Stimulated activated CD4-positive, alpha-beta T cell treated with anti-CD3 and anti-CD28 coated beads, Interleukin-4, amount 100 ng/mL, for 24 hours (primary cell): ENCODE measurements at places on chromosomes 4 and X.
A peak's percentile ranks its signal among the peaks of the same experiment; 100 is the strongest.

DNA sequence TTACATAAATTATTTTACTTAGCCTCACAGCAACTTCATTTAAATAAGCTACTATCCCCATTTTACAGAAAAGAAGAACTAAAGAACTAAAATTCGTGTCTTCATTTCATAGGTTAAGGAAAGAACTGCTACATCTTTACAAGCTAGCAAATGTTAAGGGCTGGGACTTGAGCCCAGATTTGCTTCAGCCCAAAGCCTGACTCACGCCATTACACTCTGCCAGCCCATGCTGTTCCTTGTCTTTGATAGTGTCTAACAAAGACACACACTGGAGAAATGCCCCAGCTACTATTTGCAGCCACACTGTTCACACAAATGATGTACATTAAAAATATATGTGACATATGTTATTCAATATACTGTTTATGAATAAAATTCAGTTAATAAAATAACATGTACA is 29.0 kb upstream of the ERVMER34-1 start:
- no peak for DNase-seq

- DNase-seq, result no peak
Observed at GRCh38 chr4:40461879-40462278, 126.7 kb downstream of the CHRNA9 start.

DNA sequence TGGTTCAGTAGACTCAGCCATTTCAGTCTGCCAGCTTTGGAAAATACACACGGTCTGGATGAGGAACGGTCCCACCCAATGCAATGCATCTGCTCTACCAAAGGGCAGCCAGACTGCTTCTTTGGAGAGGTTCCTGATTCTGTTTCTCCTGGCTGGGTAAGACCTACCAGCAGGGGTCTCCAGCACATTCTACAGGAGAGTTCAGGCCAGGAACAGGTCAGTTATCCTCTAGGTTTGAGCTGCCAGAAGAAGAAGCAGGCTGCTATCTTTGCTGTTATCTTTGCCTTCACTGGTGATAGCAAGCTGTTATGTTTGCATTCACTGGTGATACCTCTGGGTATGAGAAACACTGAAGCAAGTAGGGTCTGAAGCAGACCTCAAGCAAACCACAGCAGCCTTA is 45.5 kb upstream of the PBDC1 start:
- no peak for DNase-seq

DNA sequence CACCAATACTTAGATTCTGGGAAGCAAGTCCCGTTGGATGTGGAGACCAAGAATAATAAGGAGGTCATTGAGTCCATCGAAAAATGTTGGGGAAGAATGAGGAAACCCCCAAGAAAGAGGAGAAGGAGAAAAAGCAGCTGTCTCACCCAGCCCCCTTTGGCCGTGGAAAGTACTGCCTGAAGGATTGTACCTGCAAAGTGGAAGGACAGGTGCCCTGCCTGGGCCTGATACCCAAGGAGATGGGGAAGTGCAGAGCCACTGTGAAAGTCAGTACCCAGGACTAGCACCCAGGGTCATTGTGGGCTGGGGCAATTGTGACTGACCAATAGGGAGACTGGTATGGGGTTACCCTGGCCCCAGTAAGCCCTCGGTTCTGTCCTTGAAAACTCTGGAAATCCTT is 13.8 kb upstream of the CFAP299 start:
- DNase-seq, result no peak

- DNase-seq, result no peak
Observed at GRCh38 chrX:45196701-45197100, 4.0 kb downstream of the DIPK2B start.

- DNase-seq, result no peak
Observed at GRCh38 chrX:43328358-43328946, 327.6 kb upstream of the MAOA start.

DNA sequence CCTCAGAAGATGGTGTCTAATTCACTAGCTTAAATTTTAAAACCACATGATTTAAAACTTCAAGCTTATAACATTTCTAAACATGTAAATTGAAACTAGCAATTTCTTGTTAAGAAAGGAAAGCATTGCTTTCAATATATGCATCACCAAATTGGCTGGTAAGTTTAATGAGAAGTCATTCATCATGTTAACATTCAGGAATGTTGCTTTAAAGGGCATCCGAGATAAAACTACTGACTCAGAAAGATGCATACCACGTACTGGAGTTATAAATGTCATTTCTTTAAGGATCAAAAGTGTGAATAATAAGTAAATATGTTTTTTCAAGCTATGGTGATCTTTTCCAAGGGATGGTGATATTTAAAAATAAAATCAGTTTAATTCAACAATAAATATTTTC is 83.3 kb upstream of the VCX2 start:
- no peak for DNase-seq

GRCh38 chr4:61318431-61318830 is 118.3 kb downstream of the ADGRL3 start:
- DNase-seq, result no peak

GRCh38 chrX:113594123-113594841 is 753.7 kb upstream of the AMOT start:
- DNase-seq, result no peak

DNA sequence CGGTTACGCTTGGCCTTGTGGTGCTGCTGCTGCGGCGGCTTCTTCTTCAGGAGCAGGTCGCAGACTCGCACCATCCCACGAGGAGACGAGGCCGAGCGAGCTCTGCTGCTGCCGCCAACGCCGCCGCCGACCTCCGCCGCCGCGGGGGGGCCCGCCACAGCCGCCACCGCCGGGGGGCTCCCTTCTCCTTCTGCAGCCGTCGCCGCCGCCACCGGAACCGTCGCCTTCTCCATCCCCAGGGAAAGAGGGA is 237 bp downstream of the ANKRD17 start:
- DNase-seq, result no peak

GRCh38 chr4:4344915-4345527 is 41.9 kb upstream of the NSG1 start:
- DNase-seq, result no peak

DNA sequence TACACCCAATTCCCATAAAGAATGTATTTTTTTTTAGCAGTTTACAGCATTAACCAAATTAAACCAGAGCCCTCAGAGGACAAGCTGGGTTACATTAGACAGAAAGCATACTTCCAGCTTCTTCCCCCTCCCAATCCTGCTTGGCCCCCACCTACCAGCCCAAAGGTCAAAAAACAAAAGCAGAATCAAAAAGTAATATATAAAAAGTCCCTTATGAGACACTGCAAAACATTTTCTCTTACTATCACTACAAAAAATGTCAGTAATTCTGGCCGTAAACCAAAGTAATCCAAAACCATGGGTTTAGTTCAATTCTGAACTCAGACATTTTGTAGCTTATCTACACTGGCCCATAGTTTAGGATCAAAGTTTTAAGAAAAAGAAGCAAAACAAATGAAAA is 38.0 kb downstream of the APBB2 start:
- no peak for DNase-seq

GRCh38 chrX:21305799-21306336 is 68.3 kb upstream of the CNKSR2 start:
- DNase-seq, result no peak

DNA sequence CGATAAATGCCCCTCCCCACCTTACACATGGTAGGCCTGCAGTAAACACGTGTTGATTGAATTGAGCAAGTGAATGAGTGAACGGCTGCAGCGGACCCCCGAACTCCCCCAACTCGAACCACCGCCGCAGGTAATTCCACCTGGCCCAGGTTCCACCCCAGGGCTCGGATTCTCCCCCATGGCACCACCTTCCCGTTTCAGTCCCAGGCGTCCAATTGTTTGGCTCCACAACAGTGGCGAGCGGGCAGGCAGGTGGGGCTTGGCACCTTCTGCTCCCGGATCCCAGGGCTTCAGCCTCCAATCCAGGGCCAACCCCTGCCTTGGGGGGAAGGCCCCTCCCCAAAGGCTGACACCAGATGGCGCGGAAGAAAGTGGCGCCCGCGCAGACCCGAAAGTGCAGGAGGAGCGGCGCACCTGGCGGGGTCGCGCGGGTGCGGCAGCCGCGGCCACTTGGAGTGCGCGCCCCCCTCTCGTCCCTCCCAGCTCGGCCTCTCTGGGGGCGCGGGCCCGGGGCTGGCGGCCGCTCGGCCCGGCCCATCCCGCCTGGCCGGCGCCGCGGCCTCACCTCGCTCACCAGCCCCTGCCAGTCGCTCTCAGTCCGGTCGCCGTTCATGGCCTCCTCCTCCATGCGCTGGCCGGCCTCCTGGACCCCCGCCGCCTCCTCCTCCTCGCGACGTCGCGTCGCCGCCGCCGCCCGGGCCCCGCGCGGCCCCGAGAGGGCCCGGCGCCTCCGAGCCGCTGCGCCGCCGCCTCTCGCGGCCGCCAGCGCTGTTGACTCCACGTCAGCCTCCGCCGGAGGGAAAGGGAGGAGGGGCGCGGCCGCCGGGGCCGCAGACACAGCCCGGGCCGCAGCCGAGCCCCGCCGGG is at the start of gene CCDC149:
CCDC149 (minus strand) TSS at position 791 of the 867 bp plus-strand sequence; CDS start at position 613, 178 bp downstream.
- DNase-seq, result no peak

DNA sequence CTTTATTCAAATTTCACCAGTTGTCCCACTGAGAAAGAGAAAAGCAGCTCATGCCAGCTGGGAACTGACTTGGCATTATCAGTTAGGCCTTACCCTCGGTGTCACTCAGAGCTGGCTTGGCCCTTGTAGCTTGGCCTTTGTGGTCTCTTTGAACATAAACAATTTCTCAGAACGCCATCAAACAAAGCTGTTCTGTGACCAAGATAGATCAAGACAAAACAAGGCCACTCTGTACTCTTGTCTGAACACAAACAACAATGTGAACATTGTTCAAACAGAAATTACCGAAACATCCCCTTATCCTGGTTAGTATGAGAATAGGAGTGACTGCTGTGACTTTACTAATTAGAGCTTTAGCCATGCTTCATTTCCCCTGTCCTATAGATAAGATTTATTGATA is 57.2 kb downstream of the DIPK2B start:
- no peak for DNase-seq

- DNase-seq, result no peak
Observed at GRCh38 chrX:107565931-107566603, 62.2 kb upstream of the PRPS1 start.

- DNase-seq, result no peak
Observed at GRCh38 chr4:4866866-4867374, 7.5 kb downstream of the MSX1 start.

DNA sequence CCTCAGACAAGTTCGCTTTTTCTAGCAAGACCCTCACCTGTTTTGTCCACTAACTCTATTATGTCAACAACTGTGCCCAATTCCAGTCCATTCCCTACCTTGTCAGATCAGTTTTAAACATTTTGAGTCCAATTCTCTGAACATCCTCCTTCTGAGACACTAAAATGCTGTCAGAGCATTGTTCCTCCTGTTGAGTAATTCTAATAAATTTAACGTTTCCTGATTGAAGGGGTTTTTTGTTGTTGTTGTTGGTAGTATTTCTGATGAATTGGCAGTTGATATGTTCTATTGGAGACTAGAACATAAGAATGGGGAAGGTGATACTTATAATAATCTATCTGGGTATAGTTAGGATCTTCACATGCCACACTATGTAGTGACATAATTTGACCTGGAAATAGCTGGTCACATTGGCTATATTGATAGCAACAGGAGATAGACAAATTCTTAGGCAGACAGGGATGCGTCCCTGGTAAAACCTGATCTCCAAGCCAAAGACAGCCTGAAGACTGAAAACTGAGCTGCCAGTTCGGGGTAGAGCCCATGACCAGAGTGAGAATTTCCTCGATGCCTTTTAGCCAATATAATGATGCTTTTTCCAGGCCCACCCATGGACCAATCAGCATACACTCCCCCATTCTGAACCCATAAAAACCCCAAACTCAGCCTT is 12.4 kb upstream of the CXCL2 start:
- no peak for DNase-seq

DNA sequence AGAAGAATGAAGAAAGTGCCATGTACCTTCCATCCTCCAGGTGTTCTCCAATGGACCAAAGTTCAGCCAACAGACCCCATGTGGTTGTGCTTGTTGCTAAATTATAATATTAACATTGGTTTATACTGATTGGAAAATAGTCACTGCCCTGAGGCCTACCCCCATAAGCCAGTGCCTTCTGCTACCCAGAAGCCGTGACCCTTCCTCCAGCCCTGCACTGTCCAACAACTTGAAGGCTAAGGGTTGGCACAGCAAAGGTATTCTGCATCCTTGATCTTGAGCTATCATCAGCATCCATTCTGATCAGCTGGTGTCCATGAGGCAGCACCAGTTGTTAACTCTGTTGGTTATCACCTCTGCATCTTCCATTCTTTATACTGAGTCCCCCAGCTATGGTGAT is 66.2 kb upstream of the BMPR1B start:
- DNase-seq, result no peak

GRCh38 chr4:109928327-109929045 is 15.8 kb downstream of the EGF start:
- no peak for DNase-seq

- no peak for DNase-seq
Observed at GRCh38 chr4:145181091-145181501, 707 bp upstream of the OTUD4 start.

- DNase-seq, result no peak
Observed at GRCh38 chr4:95232358-95233156, 316.2 kb downstream of the UNC5C start.

- DNase-seq, result no peak
Observed at GRCh38 chrX:100994352-100995281, 25.1 kb downstream of the ARL13A start.

DNA sequence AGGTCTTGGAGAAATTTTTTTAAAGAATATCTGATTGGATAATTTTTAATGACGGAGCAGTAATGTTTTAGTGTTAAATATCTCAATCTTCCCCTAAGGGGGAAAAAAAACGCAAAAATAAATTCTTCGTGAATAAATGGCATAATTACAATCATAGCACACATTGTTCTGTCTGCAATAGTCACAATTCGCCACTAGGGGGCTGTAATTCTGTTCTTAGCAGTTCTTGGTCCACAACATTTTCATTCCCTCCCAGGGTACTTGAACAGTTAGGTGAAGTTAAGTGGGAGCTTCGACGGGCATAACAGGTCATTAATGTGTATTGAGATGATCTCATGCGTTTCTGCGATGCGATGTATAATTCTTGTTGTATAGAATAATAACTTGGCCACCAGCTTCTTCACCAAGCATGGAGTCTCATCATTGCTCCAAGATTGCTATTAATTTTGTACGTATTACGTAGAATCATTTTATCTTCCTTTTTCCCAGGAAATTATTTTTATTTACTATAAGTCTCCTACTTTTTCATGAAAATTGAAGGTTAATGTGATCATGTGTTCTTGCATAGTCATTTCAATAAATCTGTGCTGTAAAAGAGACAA is 27.2 kb downstream of the HTR2C start:
- peak; percentile 4 for DNase-seq

GRCh38 chr4:188145601-188146000 is 6.4 kb downstream of the TRIML1 start:
- DNase-seq, result no peak

- no peak for DNase-seq
Observed at GRCh38 chr4:11722223-11722622, 293.5 kb upstream of the HS3ST1 start.

DNA sequence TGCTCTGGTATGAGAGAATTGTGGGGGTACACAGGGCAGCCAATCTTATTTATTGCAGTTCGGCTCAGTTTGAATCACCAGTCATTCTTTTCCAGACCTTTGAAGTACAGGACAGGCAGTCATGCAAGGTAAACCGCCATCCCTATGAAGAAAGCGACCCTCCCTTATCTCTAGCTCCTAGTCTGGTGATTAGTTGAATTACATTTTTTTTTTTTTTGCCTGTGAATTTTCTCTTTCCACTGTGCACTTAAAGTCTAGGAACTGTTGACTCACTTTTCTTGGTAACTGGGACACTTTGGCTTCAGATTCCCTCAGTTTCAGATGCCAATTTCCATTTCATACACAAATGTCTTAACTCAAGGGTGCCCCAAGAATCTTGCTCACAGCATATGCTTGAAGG is 82.4 kb upstream of the FAM9C start:
- no peak for DNase-seq

- no peak for DNase-seq
Observed at GRCh38 chr4:81606166-81606565, 134.5 kb upstream of the RASGEF1B start.
